Activated naive CD4-positive, alpha-beta T cell treated with anti-CD3 and anti-CD28 coated beads, Interleukin-2, amount 50 U/mL, for 72 hours (primary cell): ENCODE measurements at places on chromosomes 12 and 14.

DNA sequence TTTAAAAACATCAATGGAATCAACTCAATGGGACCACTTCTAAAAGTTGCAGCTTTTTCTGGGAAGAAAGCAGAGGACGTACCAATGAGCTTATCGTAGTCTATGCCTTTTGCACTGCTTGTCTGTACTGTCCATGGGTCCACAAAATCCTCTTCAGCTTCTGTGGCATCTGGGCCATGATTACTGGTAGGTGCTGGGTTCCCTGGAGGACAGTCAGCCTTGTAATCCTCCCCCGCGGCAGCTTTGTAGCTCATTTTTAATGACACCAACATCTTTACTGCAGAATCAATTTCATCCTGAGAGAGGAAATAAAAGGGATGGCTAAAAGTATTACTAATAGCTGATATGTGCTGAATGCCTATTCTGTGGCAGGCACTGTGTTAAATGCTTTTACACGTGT, 38.5 kb downstream of the SLC25A47 start:
- no peak for DNase-seq

GRCh38 chr12:583251-583869, 79.9 kb downstream of the NINJ2 start:
- no peak for DNase-seq

GRCh38 chr14:56562883-56563282, 16.7 kb upstream of the TMEM260 start:
- no peak for DNase-seq

DNA sequence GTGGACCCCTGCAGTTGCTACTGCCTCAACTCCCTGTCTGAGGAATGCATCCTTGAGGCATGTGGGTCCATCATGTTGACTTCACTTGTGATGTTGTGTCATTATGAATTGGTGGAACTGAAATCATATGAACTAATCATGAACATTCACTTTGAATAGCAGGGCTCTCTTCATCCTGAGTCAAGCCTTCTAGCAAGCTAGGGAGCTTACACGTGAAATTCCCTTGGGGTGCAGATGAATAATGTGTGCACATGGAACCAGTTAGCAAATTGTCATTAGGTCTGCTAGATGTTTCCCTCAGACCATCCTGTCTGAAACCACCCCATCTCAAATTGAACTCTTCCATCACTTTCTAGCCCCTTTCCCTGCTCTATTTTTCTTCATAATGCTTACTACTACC, 3.6 kb downstream of the COQ6 start:
- DNase-seq: no peak

- no peak for DNase-seq
These were observed 56.3 kb downstream of the FGD4 start for GRCh38 chr12:32455607-32456071.

GRCh38 chr12:105334001-105334400, 3.5 kb downstream of the C12orf75 start:
- DNase-seq: no peak

DNA sequence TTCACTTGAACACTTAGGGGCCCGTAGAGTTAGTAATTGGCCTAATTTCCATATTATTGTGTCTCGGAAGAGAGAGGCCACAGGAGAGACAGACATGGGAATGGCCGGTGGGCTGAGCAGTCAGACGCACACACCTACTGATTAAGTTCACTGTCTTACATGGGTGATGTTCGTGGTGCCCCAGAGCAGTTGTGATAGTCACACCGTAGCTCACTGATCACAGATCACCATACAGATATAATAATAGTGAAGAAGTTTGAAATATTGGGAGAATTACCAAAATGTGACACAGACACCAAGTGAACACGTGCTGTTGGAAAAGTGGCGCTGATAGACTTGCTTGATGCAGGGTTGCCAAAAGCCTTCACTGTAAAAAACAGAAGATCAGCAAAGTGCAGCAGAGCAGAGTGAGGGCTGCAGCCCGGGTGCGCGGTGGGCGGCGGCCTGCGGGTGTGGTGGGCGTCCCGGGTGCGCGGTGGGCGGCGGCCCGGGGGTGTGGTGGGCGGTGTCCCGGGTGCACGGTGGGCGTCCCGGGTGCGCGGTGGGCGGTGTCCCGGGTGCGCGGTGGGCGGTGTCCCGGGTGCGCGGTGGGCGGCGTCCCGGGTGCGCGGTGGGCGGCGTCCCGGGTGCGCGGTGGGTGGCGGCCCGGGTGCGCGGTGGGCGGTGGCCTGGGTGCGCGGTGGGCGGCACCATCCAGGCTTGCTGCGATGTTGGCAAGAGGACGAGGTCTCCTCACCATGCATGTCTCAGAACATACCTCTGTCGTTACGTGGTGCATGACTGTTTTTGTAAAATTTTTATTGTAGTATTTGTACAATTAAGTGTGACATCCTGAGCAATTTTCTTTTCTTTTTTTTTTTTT, 34.3 kb upstream of the TEX22 start:
- DNase-seq: peak; percentile 27

- DNase-seq: no peak
These were observed 120.5 kb downstream of the NUAK1 start for GRCh38 chr12:106018286-106018685.

- DNase-seq: no peak
These were observed 71.8 kb upstream of the BCAT1 start for GRCh38 chr12:25020621-25021243.
